Activated CD4-positive, alpha-beta T cell treated with anti-CD3 and anti-CD28 coated beads for 48 hours (primary cell): ENCODE measurements at places on chromosomes 7 and 10.

- no peak for DNase-seq
These were observed 156.4 kb upstream of the PCBD1 start for GRCh38 chr10:71044720-71045119.

DNA sequence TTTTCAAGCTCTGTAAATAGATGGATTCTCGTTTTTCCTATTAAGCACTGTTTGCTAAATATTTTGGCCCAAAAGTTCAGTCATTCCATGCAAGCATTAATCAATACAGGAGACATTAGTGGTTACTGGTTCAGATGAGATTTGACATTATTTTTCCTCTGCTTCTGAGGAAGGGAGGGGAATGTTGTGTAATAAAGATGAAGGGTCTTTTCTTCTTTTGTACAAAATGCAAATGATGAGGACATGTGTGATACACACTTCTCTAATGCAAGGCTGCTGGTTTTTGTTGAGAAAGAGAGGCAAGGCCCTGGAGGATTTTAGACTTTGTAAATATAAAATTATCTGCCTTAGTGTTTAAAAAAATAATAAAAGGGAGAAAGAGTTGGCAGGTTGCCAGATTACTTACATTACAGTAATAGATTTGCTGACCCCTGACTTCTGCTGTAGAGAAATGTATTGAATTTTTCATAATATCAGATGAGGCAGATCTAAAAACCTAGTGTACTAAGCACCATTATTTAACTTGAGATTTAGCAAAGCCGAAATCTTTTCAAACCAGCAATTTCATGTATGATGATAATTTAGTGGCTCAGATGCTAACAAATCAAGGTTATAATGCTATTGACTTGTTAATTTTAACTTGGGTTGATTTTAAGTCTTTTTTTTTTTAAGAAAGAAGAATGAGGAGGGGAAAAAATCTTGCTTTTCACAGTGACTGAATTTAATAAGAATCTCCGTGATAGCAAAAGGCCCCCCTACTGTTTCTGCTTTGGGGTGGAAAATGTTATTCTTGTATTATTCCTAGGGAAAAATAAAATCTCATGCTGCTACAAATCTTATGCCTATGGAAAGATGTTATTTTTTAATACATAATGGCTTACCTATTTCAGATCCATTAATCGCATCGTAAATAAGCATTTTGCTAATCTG lies 180.1 kb downstream of the ARID5B start:
- no peak for DNase-seq

GRCh38 chr10:68092512-68092911 lies 16.8 kb upstream of the MYPN start:
- DNase-seq, result no peak

- no peak for DNase-seq
These were observed 764.0 kb downstream of the XPNPEP1 start for GRCh38 chr10:109159351-109159750.

DNA sequence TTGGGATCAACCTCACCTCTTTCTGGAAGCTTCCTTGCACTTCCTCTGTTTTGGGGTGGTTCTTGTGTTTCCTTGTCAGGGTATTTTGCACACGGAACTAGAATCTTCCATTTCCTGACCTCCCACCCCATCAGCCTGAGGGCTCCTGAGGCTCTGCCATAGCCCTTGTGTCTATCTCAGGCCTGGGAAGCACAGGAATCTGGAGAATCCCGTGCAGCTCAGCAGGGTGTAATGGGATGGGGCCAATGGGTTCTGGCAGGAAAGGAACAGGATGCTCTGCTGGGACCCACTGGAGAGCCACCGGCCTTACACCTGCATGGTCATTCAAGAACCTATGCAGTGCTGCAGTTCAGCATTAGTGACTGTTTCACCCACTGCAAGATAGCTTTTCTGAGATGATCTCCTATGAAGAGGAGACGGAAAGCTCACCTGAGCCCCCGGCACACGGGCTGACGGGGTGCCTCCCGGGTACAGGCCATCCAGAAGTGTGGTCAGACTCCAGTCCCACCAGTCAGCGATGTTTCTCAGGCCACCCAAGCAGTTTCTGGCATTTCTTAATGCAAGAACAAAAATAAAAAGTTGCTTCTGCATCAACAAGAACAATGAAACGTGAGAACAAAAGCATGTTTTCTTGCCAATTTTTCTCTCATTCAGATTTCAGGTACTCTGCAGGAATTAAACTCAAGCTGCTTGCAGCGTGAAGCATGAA lies 133.2 kb downstream of the PKD1L1 start:
- no peak for DNase-seq

DNA sequence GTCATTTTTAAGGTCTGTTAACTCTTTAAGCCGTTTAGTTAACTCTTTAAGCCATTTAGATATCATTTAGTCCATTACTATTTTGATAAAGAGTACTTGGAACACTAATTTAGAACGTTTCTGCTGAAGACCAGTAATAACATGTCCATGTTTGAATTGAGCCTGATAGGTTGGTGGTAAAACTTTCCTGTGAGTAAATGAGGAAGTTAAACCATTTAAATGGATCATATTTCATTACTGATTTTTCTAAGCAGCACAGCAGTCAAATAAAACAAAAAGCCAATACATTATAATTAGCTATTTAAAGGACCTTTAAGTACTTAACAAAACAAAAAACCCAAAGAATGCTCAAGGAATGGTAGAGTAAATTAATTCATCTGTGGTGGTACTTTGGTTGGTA lies 29.4 kb downstream of the PHTF2 start:
- no peak for DNase-seq

DNA sequence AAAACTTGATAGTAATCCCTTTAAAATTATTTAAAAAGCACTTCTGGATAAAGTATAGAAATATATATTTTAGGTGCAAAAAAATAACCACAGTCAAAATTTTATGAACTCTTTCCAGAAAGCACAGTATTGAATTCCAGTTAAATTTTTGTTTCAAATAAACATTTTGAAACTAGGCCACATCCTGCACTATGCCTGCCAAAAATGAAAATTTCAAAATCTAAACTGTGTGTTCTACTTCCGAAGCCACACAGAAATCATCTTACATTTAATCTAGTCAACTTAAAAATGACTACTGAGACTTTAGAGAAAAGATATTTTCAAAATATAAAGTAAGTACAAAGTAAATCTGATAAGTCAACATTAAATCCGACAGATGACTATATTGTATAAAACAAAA lies 50.0 kb downstream of the MAGI2 start:
- no peak for DNase-seq

DNA sequence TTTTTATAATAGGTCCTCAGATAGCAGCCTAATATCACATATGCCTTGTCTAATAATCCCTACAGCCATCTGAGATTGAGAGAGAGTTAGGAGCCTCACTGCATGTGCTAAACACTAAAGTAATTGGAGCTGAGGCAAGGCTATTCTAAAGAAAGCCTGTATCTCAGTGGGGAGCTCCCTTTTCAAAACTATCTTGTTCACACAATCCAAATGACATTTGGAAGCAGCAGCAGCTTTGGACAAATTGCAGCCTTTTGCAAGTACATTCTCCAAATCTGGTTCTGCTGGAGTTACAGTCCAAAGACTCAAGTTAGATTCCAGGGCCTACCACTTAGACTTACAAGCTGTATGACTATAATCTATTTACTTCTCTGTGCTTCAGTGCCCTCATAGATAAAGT lies 104.5 kb downstream of the MACC1 start:
- DNase-seq, result no peak

GRCh38 chr10:107496594-107496993 lies 332.1 kb upstream of the SORCS1 start:
- no peak for DNase-seq

- DNase-seq, result no peak
These were observed 122.6 kb upstream of the ASAH2 start for GRCh38 chr10:50373821-50374501.

GRCh38 chr7:10346032-10346431 lies 627.6 kb upstream of the PHF14 start:
- no peak for DNase-seq

- no peak for DNase-seq
These were observed 3.2 kb downstream of the GPR141 start for GRCh38 chr7:37686556-37687345.

- DNase-seq, result no peak
These were observed 77.0 kb downstream of the NKX6-2 start for GRCh38 chr10:132708936-132709335.

DNA sequence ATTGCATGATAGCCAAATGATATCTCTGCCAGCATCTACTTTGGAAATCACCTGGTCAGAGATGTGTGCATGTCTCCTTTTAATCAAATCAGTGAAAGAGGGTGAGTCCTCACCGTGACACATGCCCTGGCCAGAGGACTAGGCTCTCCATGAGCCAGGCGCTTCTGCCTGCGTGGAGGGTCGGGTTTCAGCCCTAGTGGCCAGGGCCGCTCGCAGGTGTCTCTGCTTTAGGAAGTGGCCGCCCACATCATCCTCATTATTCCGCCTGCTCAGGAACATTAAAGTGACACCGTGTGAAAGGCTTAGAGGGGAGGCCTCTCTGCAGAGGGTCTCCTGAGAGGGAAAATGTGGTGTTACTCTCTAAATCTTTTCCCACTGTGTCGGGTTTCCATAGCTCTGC lies 173.6 kb upstream of the PRKCQ start:
- DNase-seq, result no peak

- DNase-seq, result no peak
These were observed 115.1 kb upstream of the AGK start for GRCh38 chr7:141436139-141436538.

GRCh38 chr10:13827076-13827797 lies 240.5 kb downstream of the PRPF18 start:
- DNase-seq, result no peak

GRCh38 chr10:12709000-12709401 lies 292.5 kb downstream of the CCDC3 start:
- DNase-seq, result no peak

- no peak for DNase-seq
These were observed 96.3 kb downstream of the SEC61G start for GRCh38 chr7:54662701-54663100.

DNA sequence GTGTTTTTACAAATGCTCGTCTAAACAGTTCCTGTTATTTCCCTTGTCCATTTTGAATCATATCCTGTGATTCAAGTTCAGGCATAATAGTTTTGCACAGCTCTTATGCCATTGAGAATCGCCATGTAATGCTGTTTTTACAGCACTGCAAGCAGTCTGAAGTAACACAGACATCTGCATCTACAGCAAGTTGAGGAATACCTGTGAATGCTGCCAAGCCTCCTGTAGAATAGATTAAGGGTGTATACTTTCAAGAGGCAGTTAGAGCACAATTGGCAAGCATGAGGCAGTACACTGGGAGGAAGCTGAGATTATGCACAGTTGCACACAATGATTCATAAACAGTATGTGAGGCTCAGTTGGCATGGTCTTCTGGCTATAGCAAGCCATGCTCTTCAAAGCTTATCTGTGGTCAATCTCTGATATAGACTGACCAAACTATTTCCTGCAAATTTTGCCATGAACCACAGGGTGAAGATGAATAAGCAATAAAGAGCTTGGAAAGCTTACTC lies 121.9 kb upstream of the AKR1E2 start:
- DNase-seq, result no peak

- no peak for DNase-seq
These were observed 5.6 kb downstream of the PODXL start for GRCh38 chr7:131550846-131551245.

DNA sequence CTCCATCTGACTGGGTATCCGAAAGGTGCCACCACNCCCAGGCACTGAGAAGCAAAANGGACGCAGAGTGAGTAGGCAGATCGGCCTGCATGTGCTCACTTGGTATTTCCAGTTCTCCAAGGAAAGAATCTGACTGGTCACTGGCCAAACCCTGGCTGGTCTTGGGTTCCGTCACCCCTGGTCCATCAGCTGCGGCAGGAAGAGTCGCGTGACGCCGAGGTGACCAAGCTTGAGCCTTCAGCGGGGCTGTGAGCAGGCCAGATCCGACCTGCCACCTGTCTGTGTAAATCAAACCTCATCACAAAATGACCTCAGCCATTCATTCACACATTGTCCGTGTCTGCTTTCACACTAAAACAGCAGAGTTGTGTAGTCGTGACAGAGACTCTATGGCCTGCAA lies 28.8 kb upstream of the CHST15 start:
- DNase-seq, result no peak

DNA sequence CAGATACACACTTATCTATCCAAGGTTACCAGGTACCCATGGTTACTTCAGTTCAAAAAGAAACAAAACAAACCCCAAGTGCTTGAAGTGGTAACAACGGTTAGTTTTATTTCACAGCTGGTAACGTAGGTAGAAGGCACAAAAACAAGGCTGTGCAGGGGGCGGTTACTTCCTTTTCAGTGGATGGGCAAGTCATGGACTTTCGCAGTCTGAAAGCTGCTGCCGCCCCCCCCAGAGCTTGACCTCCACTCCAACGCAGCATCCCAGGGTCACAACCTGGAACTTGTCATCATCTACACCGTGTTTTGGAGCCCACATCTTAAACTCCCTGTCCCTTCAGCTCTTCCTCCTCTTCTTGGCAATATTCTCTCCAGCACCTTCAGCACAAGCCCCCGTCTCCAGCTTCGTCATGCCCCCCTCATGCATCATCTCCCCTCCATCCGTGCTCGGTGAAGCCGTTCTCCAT lies 181.2 kb upstream of the ITGB1 start:
- DNase-seq, result peak; percentile 76

DNA sequence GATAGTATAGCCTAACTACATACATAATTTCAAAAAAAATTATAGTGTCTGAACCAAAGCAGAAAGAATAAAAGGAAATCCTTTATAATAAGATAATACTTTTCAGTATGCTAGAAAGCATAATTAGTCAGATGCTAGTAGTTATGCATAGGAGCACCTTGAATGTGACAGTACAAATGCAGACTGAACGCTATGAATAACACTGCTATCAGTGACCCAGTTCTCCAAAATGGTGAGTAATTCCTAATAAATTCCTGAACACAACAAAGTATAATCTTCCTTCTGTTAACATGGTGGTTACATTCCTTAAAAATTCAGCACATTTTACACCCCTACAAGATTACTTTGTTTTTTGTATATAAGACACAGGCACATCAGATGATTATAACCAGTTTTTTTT lies 1.2 kb upstream of the CHPF2 start:
- DNase-seq, result no peak

DNA sequence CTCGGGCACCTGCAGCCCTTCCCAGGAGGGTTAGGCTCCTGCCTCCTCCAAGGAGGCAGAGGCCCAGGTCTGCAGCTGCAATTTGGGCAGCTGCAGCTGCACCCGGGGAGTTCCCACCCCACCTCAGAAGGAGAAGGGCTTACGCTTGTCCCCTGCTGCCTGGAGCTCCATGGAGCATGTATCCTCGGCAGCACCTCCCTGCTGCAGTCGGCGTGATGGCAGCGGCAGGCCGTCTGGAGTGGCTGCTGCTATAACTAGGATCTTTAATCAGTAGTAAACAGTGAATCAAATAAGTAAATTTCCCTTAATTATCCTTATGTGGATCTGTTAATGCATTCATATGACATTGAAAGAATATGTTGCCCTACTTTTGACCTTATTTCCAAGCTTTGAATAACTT lies 167.0 kb downstream of the PON1 start:
- DNase-seq, result no peak

DNA sequence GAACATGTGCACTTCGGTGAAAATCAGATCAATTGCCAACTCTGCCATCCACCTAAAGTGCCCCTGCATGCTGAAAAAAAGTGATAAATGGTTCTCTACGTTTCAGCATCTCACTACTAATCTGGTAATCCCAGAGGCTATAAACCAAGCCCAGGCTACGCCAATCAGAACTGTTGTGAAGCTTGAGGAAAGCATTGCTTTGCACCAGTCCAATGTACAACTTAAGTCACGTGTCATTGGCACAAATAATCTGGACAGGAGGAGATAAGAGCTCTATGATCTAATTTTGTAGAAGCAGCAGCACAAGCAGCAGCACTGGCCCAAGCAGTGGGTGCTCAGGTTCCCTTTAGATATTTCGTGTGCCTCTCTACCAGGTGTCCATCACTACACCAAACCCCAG lies 4.4 kb upstream of the EGR2 start:
- DNase-seq, result no peak
